Activated CD8-positive, alpha-beta memory T cell treated with anti-CD3 and anti-CD28 coated beads for 48 hours (primary cell): ENCODE measurements at places on chromosomes 3 and 15.

DNA sequence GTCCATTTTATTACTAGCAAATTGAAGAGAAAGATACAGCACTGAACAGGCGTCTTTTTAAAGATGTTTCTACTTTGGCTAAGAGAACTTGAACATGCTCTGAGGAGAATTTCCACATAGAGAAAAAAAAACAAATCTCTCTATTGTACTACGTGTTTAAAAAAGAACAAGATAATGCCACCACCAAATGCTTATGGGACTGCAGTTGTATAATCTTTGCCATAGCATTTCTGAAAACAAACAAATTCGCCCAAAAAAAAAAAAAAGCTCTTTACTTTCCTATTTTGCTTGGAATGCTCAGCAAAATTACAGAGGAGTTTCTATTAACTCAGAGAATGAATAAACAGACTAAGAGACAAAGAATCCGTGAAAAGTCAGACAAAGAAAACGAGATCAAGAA, 114.2 kb downstream of the CNTN3 start:
- DNase-seq: no peak

DNA sequence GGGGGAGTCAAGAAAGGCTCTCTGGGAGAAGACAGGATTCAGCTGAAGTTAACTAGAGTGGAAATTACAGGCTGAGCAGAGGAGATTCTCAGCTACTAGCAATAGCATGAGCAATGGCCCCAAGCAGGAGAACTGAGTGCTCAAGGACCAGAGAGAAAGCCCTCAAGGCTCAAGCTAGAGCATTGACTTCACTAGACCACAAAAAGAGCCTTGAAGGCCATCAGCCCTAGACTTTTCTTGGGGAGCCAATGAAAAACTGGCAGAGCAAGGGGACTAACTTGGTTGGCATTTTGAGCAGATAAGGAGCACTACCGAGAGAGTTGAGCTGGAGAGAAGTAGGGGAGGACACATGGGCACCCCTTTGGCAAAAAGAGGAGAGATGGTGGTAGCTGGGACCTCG, 277.6 kb downstream of the FEZF2 start:
- DNase-seq: no peak

- no peak for DNase-seq
Observed at GRCh38 chr3:184738982-184739381, 27.1 kb upstream of the MAGEF1 start.

DNA sequence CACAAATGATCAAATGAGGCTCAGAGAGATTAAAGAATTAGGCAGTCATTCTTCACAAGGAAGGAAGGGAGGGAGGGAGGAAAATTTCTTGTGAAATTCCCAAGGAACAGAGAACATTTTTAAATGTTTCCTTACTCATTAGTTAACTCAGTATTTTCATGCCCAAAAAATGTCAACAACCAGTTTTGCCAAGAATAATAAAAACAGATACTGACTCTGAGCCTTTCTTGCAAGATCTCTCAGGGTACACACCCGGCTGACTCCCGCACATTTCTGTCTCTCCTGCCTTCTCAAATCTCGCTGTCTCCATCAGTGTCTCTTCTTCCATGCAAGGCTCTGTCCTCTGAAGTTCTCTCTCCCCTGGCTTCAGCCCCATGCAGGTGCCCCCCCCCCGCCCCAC, 265.9 kb downstream of the TJP1 start:
- DNase-seq: no peak

DNA sequence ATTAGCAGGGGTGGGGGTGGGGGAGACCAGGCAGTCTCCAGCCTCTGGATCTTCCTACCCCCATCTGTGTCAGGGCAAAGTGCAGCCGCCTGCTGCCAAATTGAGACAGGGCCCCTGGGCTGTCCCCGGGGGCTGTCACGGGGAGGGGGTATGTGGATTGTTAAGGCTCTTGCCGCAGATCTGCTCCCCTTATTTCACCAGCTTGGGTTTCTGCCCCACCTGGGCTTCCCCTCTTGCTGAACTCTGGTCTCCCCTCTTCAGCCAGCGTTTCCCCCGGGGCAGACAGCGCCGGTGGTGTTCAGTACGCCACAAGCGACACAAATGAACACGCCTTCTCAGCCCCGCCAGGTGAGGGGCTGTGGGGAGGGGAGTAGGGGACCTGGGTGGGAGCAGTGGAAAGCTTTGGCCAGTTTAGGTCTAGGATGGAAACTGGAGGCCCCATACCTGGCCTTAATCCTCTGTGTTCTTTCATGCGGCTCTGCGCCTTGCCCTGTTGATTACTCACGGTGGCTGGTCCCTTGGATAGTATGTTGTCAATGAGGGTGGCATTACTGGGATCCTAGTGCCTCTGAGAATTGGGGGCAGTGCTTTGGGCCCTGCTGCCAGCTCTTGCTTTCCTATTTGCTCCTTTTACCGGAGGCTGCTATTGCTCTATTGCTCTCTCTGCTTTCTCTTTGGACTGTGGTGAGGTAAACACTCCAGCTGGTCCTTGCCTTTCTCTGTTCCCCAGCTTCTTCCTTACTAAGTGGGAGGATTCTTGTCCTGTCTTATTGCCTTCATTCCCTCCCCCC, 1.7 kb downstream of the EIF4G1 start:
- DNase-seq: no peak
